ENCODE measurements at places on chromosomes 16 and 17.

DNA sequence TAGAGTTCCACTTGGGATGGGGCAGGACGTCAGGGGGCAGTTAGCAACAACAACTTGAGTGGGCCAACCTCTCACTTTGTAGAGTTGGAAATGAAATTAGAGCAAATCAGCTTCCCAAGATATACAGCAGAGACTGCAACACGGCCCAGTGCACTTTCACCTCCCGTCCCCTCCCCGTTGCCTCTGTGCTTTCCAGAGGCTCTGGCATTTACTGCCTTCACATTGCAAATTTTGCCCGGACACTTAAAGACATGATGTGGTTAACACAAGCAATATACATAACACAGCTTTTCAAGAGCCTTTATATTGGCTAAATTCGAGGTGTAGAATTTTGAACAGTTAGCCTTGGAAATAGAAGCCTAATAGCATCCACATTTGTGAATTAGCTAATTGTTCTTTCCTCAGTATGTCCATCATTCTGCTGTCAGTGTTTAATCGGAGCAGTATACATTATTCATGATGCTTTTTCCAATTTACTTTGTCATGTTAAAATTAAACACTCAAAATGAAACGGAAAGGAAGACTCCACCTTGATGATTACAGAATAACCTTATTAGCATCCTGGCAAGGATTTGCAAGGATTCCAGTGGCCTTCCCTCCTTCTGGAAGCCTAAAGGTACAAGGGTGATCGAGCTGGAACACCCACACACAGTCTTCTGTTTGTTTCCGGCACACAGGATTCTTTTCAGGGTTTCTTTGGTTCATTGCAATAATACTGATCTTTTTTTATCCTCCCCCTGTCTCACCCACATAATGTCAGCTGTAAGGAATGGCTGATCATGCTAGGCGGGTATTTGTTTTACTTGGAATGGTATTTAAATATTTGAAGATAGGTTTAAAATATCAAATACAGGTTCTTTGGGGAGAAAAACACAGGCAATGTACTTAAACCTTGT, 190.9 kb upstream of the CACNG5 start:
- no peak for DNase-seq

GRCh38 chr16:71709229-71709781, 15.2 kb downstream of the PHLPP2 start:
- DNase-seq: no peak

DNA sequence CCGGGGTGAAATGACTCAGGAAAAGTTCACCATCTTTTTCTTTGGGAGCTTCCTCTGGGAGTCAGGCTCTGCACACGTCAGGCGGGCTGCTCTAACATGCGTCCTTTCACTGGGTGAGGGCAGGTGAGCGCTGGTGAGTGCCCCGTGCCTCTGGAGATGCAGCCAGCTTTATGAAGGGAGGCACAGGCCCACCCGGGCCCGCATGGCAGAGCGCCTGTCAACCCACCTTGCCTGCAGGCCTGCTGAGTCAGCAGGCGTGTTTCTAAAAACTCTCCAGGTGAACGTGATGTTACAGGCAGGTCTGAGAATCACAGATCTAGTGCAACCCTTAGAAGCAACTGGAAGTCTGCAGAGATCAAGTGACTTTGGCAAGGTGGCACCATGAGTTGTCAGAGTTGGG, 18.4 kb downstream of the MAP1LC3B start:
- no peak for DNase-seq

DNA sequence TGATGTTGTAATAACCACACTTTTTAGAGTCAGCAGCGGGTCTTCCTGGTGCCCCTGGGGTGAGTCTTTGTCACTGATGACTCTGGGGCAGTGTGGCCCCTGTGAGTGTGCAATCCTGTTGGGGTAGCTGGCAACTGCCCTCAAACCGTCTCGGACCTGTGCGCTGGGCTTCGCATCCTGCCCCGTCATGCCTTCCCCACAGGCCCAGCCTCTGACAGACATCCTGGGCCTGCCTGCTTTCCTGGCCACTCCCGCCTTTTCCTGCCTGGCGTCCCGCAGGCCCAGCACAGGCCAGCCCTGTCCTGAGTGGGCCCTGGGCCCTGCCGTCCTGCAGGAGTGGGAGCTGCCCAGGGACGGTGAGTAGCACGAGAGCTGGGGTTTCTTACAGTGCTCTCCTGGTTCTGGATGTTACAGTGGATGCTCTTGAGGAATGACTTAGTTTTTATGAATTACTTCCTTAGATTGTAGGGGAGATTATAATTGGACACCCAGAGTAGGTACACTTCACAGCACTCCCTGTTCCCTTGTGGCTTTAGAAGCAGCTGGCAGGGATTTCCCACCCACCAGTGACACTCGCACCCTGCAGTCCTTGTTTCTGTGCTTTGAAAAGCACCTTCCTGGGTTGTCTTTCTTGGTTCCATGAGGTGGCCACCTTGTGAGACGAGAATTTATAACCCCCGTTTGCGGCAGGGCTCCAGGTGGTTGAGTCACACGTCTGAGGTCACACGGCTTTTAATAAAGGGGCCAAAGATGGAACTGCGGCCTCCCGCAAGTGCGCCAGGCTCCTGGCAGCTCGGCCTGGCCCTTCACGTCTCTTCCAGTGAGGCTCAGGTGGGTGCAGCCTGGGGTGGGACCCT, 50.0 kb upstream of the CAPN15 start:
- DNase-seq: no peak

GRCh38 chr17:2899906-2900305, 103.7 kb downstream of the RAP1GAP2 start:
- no peak for DNase-seq

- no peak for DNase-seq
Measured at GRCh38 chr17:411421-412120, 59.0 kb upstream of the RPH3AL start.

- DNase-seq: no peak
Measured at GRCh38 chr17:56326001-56326359, 172.7 kb downstream of the ANKFN1 start.

GRCh38 chr17:8890671-8891070, 23.2 kb upstream of the PIK3R6 start:
- DNase-seq: no peak

- no peak for DNase-seq
Measured at GRCh38 chr17:79338152-79338551, 263.5 kb downstream of the ENGASE start.

GRCh38 chr17:38324772-38325171, 19.0 kb downstream of the GPR179 start:
- no peak for DNase-seq

- DNase-seq: no peak
Measured at GRCh38 chr16:466651-467050, 41.2 kb downstream of the RAB11FIP3 start.

GRCh38 chr17:79294459-79295071, 219.9 kb downstream of the ENGASE start:
- DNase-seq: peak; percentile 80

DNA sequence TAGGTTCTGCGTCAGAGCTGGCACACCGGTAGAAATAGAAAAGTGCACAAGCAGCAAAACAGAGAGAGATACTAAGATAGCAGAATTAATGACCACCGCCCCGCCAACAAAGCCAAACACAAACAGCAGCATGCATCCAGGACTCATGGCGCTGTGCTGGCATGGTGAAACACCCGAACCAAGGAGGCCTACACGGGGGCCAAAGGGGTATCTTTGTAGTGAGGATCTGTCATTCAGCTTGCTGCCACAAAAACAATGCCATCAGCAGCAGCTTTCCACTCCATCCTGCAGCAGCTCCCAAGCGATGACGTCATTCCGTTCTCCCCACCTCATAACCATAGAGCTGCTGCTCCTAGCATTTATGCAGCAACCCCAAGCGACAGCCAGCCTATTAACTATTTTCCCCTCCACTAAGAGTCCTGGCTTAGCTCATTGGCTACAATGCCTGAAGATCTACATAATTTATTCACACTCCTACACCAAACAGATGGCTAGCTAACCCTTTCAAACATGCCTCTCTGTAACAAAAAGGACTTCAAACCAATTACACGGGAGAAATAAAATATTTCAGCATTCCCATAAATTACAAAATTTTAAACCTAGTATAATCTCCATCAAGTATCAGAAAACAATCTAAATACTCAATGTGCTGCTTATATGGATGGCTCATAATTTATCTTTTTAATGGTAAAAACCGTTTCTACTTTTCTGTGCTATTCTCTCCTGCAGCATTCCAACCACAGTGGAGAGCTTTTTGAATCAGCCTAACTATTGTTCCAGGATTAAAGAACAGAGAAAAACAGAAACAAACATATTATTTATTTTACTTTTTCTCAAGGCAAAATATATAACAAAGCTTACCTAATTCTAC, 73.9 kb downstream of the SPAG9 start:
- peak; percentile 87 for DNase-seq

DNA sequence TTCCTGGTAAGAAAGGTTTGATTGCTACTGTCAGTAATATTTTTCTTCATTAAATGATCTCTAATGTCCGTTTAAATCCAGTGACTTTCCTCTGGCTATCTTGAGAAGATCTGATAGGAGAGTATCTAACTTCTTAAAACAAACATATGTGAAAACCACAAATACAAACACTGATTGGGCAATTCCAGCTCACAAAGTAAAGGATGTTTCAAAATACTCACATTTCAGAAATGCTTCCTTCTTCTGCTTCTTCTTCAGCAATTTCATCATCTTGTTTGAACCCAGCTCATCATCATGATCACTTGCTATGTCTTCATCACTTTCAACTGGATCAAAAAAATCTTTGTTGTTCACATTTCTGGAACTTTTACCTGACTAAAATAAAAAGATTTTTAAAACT, 64.3 kb upstream of the RBL2 start:
- DNase-seq: no peak

GRCh38 chr17:76691379-76692191, 19.2 kb downstream of the MXRA7 start:
- DNase-seq: no peak

- no peak for DNase-seq
Measured at GRCh38 chr16:25812215-25812614, 120.5 kb downstream of the HS3ST4 start.

- DNase-seq: no peak
Measured at GRCh38 chr17:62193249-62193648, 128.2 kb upstream of the MED13 start.

DNA sequence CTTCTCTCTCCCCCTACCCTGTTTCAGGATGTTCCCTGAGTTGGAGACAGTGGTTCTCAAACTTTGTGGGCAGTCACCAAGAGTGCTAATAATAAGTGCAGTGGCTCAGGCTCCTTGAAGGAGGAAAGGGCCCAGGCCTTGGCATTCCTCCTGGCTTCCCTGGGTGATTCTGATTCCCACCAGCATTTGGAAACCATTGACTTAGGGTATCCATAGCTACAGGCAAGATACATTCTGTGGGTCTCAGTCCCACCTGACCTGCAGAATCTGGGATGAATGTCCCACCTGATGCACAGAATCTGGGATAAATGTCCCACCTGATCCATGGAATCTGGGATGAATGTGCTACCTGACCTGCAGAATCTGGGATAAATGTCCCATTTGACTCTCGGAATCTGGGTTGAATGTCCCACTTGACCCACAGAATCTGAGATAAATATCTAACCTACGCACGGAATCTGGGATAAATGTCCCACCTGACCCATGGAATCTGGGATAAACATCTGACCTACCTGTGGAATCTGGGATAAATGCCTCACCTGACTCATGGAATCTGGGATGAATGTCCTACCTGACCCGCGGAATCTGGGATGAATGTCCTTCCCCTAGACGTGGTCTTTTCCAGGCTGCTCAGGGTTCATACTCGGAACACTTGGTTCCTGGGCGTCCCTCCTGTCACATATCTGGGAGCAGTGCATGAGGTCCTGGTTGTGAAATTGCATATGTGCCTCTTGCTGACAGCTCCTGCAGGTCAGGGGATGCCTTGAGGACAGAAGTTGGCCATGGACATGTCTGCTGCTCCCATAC, 136.7 kb upstream of the HS3ST2 start:
- no peak for DNase-seq

- DNase-seq: no peak
Measured at GRCh38 chr16:23339787-23340186, 37.7 kb downstream of the SCNN1B start.

DNA sequence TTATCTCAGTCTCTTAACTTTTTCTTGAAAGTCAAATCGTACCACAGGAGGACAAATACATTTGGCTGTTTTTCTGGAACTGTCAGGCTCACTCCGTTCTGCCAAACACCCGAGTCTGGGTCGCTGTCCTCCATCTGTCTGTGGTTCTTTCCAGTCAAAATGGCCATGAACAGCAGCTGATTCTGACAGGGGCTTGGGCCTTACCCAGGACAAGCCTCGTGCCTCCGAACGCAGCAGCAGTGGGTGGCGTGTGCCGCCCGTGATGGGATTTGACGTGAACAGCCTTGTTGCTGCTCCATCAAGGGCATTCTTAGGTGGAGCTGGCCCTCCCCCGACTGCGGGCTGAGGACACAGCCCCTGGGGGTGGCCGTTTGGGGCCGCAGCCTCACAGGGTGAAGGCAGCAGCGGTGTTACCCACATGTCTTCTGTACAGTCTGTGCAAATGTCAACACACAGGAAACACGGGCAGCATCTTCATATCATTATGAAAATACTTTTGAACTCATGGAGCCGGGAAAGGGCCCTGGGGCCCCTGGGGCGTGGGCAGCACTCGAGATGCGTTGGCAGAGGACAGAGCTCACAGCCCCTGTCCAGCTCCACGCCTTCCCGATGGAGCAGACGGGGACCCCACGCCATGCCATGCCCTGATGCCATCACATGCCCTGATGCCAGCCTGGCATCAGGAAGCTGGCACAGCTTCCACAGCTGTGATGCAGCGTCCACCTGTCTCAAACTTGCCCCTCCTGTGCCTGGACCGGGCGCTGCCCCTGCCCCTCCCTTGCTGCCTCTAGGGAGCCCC, 8.6 kb upstream of the ACSF3 start:
- DNase-seq: no peak

DNA sequence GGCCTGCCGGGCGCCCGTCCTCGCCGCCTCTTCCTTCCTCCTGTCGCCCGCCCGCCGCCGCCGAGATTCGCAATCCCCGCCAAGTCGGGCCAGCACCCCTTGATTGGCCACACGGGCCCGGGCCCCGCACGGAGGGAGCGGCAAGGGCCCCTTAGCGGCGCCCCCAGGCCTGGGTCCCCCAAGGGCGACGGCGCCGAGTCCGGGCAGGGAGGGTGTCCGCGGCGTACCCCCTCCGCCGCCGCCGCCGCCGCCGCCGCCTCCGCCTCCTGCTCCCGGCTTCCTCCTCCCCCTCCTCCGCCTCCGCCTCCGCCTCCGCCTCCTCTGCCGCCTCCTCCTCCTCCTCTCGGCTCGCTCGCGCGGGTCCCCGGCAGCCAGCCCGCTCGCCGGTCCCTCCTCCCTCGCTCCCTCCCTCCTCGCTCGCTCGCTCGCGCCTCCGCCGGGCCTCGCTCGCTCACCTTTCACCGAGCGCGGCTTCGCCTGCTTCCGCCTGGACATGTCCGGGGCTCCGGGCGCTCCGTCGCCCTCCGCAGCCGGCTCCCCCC, 561 bp downstream of the ZNF423 start:
- DNase-seq: peak; percentile 94

- DNase-seq: no peak
Measured at GRCh38 chr17:49634485-49634860, 43.4 kb downstream of the SPOP start.

GRCh38 chr17:43545383-43545632, 832 bp downstream of the ETV4 start:
- DNase-seq: no peak
